ENCODE measurements at places on chromosomes 16 and 17.

DNA sequence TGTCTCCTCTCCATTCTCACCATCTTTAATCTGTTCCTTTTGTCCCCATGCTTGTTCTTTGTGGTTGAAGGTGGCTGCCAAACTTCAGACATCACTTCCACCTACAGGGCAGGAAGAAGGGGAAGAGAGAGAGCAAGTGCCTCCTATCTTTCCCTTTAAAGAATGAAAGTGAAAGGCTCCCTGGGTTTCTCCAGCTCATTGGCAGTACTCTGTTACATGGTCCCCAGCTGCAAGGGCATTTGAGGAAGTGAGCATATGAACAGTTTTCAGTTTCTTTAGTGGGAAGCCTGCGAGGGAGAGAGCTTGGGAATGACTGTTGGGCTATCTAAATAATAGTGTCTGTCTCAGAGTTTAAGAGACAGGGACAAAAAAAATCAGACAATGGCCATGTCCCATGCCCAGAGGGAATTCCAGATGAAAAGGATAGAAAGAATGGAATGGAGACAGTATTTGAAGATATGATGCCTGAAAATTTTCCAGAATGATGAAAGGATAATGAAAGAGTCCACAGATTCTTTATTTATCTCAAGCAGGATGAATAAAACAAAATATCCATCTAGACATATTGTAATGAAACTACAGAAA is 159.9 kb downstream of the LGALS9B start:
- DNase-seq = no peak

GRCh38 chr16:85829751-85830445 is 30.4 kb downstream of the COX4I1 start:
- no peak for DNase-seq

DNA sequence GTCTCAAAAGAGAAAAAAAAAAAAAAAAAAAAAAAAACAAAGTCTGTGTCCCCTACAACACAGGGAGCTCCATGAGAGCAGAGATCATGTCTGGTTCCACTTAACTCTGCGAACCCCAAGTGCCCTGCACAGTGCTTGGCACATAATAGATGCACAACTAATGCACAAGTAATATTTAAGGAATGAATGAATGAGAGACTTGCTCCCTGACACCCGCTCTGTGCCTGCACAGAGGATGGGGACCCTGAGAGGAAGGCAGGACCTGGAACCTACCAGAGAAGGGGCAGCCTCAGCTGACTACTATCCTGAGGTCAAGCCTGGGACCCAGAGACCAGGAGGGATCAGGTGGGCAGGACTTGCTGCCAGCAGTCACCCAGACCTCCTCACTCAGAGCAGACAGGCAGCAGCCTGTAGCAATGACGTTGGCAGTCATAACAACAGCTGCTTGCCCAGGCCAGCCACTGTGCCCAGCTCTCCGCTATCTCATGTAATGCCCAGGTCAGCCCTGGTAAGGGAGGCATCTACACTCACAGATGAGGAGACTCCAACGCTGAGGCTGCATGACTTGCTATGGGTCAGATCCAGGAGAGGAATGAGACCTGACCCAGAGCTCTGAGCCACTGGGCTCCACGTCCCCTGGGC is 2.9 kb downstream of the MYO15A start:
- DNase-seq = no peak

- DNase-seq = no peak
Measured at GRCh38 chr16:79970551-79971236, 370.2 kb upstream of the MAF start.

GRCh38 chr16:67782567-67783352 is 23.6 kb downstream of the RANBP10 start:
- DNase-seq = no peak

- no peak for DNase-seq
Measured at GRCh38 chr17:37708008-37708615, 36.7 kb downstream of the HNF1B start.

GRCh38 chr16:62391134-62391533 is 354.9 kb upstream of the CDH8 start:
- DNase-seq = no peak

GRCh38 chr16:55597928-55598327 is 31.4 kb downstream of the CAPNS2 start:
- no peak for DNase-seq

- no peak for DNase-seq
Measured at GRCh38 chr16:88973415-88974050, 3.5 kb downstream of the CBFA2T3 start.

DNA sequence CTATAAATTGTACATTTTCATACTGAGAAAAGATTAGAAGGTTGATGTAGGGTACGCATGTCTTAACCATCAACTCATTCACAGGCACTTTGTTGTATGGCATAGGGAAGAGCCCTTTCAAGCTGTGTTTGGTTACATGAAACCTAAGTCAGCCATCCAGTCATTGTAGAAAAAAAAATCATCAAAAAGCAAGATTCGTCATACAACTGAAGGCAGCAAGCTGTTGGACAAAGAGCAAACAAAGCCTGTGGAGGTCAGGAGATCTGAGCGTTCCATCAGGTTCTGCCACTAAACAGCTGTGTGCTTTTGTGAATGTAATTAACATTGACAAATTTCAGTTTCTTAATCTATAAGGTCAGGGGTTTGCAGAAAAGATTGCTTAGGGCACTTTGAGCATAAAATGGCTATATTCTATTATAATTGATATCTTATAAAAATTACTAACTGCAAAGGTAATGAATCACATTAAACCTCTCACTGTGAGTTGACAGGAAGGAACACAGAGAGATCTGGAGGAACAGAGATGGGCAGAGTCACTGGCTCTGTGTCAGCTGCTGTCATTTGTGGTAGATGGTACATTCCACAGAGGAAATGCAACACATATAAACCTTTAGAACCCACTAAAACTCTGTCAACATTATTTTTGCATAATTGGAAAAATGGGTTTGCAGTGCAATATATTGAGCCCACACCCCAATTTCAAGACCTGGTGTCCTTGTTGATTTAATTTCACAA is 66.3 kb upstream of the MYOCD start:
- no peak for DNase-seq

DNA sequence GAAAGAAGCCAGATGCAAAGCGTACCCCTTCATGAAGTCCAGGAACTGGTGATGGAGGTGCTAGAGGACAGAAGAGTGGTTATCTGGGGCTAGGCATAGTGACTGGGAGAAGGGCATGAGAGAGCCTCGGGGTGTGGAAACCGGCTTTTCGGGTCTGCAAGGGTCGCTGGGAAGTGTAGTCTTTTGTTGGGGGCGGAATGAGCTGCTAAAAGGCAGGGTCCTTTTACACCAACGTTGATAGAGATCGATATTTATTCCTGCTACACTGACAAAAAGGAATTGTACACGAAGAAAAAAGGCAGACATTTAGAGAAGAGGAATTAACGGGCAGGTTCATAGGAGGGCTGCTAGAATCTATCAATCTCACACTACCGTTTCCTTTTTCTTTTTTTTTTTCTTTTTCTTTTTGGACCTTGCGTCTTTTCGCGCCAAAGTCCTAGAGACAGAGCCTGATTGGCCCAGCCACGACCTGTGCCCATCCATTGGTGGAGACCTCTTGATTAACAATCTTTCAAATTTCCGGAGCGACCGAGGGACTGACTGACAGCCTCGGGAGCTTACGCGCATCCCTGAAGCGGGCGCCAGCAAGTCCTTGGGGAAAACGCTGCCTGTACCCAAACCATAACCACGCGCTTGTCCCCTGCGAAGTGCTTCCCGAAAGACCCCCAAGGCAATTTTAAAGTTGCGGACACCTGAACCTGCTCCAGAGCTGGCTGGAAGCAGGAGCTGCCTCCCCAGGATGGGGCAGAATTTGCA is 27.7 kb upstream of the DHRS7B start:
- DNase-seq = peak; percentile 44

GRCh38 chr16:85755929-85756768 is 5.3 kb upstream of the C16orf74 start:
- no peak for DNase-seq

- DNase-seq = no peak
Measured at GRCh38 chr16:25009822-25010221, 5.3 kb downstream of the ARHGAP17 start.
